ENCODE measurements at places on chromosomes 12 and 14.

- no peak for DNase-seq
Measured at GRCh38 chr12:81591256-81591655, 167.9 kb downstream of the PPFIA2 start.

DNA sequence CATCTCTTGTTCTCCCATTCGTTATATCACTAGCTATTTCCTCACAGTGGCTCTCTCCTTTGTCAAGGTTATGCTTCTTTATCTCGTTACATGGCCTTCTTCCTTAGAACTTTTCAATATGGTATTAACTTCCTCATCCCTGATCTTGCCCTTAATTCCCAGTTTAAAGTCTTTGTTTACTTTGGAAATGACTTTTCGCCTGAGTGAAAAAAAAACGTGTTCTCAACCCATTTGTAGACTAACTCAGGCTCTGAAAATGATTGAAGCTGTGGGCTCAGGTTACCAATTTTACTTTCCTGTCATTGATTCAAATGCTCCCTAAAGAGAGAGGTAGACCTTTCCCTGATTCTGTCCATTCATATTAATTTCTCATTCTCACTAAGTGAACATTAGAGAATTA is 135.2 kb downstream of the NUBPL start:
- DNase-seq: no peak

- DNase-seq: no peak
Measured at GRCh38 chr12:103301642-103302591, 193.9 kb downstream of the C12orf42 start.

- DNase-seq: no peak
Measured at GRCh38 chr14:75511201-75511600, 11.1 kb upstream of the BATF start.

DNA sequence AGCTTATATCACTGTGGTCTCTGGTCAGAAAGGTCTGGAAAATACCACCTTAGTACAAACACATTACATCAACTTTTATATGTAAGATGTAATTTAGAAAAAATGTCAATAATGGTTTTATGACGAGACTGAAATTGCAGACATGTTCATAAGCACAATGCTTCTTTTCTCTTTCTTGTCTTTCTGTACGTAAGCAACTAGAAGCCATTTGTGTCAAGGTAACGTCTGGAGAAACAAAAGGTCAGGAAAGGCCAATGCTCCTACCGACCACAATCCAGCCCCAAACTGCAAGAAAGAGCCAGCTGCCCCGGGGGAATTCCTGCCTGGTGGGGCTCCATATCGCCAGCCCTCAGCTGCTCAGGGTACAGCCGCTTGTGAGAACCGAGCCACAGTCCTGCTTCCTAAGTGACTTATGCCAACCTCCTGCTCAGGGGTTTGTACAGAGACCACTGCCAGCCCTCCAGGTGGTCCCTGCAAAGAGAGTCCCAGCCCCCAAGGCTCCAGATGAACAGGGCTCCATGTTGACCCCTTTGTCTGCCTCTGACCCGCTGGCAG is 6.3 kb downstream of the ZNF839 start:
- no peak for DNase-seq
